CD4-positive, alpha-beta T cell treated with Interleukin-6 at 100 ng/mL for 8 hours (primary cell): ENCODE measurements at places on chromosomes 4 and X.

- DNase-seq: no peak
These were observed 22.0 kb downstream of the ASB11 start for GRCh38 chrX:15293451-15293850.

DNA sequence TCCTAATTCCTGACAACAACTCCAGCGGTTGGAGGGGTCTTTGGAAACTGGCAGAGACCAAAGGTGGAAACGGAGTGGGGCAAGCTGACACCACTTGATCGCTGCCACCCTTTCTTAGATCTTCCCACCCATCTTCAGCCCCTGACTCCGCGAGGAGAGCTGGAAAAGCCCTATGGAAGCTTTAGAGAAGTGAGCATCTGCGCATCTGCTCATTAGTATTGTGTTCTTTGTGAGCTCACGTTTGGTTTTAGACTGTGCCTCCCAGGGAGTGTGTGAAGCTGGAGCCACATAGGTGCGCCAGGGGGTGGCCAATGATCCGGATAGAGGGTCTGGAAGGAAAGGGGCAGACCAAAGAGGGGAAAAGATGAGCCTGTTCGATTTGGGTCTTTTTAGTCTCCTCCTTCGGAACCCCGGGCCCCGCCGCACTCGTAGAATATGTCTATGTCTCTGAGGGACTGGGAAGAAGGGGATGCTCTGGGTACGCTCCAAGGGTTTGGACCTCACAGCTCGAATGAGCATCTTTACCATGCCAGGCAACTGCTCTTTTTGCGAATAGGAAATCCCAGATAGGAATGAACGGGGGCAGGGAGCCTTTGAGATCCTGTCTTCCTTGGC lies 578 bp upstream of the DKK2 start:
- DNase-seq: no peak

DNA sequence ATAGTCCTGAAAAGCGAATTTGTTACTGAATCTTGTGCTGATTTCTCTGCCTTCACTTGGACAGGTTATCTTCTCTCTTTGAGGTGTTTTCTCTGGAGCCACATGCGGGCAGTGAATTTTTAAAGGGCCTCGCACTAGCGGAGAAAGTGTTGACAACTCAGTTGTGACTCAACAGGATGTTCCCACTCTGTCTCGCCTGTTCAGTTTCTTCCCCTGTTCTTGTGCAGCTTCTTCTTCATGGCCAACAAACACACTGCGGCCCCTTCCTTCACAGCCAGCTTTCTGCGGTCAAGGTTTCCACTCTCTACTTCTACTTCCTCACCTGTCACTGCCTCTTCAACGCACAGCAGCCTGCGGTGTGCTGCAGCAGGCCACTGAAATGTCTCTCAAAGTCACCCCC lies 1.1 kb upstream of the SHROOM4 start:
- DNase-seq: no peak

- DNase-seq: no peak
These were observed 6.7 kb upstream of the USP11 start for GRCh38 chrX:47226071-47226470.

- no peak for DNase-seq
These were observed 180.3 kb upstream of the FTHL17 start for GRCh38 chrX:31252133-31252532.

DNA sequence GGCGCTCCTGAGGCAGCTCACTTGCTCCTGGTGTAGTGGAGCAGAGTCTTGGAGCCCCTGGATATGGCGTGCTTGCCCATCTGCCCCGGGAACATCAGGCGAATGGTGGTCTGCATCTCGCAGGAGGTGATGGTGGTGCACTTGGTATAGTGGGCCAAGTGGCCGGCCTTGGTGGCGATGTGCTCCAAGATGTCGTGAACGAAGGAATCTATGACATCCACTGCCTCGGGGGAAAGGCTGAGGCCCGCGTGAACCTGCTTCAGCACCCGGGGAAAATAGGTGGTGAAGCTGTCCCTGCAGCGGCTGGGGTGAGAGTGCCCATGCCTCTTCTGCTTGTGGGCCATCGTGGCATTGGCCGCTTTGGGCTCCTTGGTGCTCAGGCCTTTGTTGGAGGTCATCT lies 58.1 kb upstream of the TMSB15B start:
- no peak for DNase-seq

- DNase-seq: no peak
These were observed 18.0 kb upstream of the SPIN2A start for GRCh38 chrX:57155171-57155570.

- DNase-seq: no peak
These were observed 103.9 kb downstream of the PPA2 start for GRCh38 chr4:105369988-105370387.

- no peak for DNase-seq
These were observed 23.8 kb downstream of the CXCL1 start for GRCh38 chr4:73892966-73893365.

- DNase-seq: no peak
These were observed 628.0 kb downstream of the IL1RAPL1 start for GRCh38 chrX:29215251-29215650.

- DNase-seq: no peak
These were observed 622.9 kb upstream of the DIPK2B start for GRCh38 chrX:45823536-45823935.

DNA sequence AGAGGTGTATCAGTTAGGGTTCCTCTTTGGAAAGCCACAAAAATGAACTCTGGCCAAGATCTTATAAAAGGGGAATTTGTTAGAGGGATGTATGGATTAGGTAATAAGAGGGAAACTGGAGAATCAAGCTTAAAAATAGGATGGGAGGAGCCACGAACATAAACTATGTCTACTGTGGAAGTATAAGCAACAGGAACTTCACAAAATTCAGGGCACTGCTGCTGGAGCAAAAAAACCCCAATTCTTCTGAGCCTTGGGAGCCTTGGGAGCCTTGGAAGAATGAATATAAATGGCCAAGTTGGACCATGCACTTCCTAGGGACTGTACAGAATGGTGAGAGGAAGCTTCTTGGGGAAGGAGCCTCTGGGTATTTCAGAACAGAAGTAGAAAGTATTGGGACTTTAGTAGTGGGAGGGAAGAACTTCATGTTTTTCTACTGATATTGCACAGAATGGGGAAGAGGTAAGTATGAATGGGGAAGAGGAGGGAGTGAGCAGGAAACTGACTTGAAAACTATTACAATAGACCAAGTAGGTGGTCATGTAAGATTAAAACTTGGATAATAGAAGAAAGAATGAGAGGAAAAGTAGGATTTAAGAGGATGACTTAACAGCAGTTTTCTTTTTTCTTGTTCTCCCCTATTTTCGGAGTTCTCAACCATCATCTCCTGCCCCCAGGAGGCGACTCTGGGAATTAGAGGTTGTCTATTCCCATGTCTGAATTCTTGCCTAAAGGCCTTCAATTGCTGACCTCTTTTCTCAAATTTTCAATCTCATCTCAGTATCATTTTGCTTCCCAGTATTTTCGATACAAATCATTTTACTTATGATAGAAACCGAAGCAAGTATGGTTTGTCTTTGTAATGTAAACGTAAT lies 44.4 kb upstream of the TAPT1 start:
- DNase-seq: no peak

DNA sequence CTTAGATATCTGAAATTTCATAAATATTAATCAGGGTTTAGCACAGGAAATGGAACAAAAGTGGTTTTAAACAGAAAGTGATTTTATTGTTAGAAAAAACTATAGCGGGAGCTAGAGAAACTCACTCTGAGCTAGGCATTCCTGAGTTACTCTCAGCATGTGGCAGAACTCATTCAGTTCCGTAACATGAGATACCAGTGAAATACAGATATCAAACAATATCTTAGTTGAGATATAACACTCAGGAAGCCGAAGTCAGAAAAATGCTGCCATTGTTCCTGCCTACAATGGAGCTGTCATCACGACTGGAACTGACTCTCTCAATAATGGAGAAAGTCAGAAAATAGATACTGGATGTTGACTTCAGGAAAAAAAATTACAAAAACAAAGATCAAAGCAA lies 1428.7 kb downstream of the PCDH18 start:
- no peak for DNase-seq

DNA sequence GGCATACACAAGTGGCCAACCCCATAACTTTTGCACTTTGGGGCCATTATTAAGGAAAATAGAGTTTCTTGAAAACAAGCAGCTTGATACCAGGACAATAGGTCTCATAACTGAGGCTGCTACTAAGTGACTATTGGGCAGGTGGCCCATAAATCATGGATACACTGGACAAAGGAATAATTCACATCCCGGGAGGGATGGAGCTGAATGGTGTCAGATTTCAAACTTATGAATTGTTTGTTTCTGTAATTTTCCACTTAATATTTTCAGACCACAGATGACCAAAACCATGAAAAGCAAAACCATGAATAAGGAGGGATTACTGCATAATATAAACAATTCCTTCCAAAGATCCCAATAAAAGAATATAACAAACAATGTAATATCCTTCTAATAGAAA lies 114.4 kb downstream of the WDFY3 start:
- no peak for DNase-seq

DNA sequence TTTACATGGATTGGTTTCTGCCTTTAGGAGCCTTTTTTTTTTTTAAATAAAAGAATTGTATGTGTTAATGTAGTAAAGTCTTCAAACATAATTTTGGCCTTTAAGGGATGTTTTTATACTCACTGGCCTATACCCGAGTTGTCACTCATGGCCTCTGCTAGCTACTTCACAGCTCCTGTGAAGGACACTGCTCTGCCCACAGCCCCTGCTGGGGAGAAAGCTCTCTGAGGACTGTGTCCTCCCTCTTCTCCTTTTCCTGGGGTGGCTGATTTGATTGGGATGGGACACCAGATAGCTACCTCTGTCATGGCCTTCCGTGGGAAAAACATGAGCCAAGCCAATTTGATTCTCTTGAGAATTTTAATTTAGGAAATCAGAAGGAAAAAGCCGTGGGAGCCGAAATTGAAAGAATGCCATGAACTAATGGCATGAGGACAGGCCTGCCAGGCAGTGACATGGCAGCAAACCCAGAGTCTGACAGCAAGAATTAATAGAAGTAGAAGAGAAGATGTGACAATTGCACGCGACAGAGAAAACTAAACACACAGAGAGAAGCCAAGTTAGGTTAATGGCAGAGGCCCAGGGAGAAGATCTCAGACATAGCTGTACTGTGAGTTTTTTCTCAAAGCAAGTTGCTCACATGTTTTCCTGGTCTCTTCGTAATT lies 81.4 kb downstream of the ARHGAP10 start:
- no peak for DNase-seq

- no peak for DNase-seq
These were observed 53.0 kb upstream of the NKX1-1 start for GRCh38 chr4:1459081-1459721.

- no peak for DNase-seq
These were observed 95.0 kb upstream of the UBQLN2 start for GRCh38 chrX:56468441-56468840.

DNA sequence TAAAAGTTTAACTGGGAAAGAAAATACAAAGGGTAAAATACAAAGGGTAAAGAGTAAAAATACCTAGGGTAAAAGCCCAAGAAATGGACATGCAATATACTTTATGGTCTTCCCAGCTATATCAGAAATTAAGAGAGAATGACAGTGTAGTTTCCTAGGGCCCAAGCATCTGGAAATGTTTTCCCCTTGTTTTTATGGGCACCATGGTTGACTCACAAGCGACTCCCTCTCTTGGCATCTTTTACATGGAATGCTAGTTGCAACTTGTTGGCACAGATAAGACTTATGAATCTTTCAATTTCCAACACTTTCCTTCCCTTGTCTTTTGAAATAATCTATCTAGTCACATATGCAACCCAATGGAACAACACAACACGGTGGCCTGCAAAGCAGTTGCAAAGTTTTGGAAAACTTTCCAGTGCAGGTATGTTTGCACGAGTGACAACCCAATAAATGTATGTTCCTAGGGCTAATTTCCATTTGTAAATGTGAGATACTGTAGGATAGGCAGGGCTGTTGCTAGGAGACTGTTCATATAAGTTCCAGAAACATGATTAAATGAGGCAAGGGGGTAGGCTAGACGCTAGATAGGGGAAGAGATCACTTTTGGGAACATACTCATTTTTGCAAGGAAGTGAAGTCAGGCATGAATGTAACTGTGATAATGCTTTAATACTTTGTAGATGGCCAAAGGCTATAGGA lies 36.4 kb upstream of the CWH43 start:
- no peak for DNase-seq

DNA sequence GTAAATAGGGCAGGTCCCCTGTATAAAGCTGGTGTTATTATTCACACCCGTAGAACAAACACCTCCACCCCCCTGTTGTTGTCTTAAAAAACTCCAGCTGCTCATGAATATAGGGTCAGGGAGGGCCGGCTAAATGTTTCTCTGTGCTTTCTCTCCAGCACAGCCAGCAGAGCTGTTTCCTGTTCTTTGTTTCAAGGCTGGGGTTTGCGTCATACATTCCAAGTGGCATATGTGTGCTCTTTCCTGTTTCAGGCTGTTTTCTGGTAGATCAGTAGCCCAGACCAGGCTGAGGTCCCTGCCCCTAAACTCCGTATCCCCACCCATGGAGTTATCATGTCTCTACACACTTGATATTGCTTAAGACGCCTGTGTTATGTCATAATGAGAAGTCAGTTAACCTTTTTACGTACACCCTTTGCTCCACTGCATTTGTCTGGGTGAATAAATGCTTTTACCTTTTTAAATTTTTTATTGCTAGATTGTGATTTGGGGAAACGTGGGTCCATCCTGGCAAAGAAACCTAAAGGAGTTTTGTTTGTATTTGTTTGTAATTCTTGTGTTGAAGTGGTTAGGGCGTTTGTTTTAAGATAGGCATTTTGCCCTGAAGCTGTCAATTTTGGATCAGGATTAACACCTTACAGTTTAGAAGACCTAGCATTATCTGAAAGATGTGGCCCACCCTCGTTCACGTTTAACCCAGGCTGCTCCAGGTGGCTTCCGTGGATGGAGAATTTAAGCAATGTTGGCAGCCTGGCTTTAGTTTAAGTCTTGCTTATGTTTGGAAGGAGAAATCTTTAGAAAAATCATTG lies 3.3 kb downstream of the KLF3 start:
- DNase-seq: peak; percentile 66

GRCh38 chr4:74267998-74268606 lies 40.2 kb upstream of the EPGN start:
- DNase-seq: no peak

DNA sequence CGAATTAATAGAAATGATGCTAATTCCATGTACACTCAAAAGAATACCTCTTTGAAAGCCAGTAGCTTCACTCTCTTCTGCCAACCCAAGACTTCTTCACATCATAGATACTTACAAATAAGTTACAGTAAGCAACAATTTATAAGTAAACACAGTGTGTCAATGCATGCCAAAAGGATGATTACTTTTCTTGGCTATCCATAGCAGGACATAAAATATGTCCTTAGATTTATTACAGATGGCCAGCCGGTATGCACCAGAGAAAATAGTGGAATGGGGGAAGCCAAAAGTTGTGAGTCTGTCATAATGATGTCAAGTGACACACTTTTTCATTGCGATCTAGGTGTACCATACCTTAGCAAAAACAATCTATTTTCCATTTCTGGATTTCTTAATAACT lies 631 bp upstream of the BMX start:
- DNase-seq: no peak

GRCh38 chrX:8048466-8048865 lies 121.3 kb upstream of the PNPLA4 start:
- no peak for DNase-seq

- DNase-seq: no peak
These were observed 10.5 kb downstream of the SLC16A2 start for GRCh38 chrX:74431797-74432196.
